Foreskin fibroblast (primary cell): ENCODE measurements at places on chromosomes 3 and 15.

- no peak for DNase-seq
These were observed 50.0 kb downstream of the ROPN1B start for GRCh38 chr3:126018995-126019394.

- no peak for DNase-seq
These were observed 13.7 kb downstream of the C3orf62 start for GRCh38 chr3:49263159-49263889.

DNA sequence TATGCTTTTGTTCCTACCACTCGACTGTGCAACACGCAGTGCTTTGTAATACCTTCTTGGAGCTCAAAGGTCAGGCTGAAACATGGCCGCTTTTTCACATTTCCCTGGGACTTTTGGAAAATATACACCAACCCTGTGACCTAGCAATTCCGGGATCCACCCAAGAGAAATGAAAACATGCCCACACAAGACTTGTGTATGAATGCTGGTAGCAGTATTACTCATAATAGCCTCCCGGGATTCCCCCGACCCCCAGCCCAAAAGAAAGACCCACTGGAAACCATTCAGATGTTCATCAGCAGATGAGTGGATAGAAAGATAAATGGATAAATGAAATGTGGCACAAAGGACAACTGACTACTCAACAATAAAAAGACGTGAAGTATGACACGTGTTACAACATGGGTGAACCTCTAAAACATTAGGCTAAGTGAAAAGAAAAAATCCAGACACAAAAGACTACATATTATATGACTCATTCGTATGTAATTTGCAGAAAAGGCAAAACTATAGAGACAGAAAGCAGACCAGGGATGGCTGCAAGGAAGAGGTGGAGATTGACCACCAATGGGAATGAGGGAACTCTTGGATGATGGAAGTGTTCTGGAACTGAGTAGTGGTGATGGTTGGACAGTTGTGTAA lies 104.1 kb downstream of the PGPEP1L start:
- peak; percentile 29 for DNase-seq

DNA sequence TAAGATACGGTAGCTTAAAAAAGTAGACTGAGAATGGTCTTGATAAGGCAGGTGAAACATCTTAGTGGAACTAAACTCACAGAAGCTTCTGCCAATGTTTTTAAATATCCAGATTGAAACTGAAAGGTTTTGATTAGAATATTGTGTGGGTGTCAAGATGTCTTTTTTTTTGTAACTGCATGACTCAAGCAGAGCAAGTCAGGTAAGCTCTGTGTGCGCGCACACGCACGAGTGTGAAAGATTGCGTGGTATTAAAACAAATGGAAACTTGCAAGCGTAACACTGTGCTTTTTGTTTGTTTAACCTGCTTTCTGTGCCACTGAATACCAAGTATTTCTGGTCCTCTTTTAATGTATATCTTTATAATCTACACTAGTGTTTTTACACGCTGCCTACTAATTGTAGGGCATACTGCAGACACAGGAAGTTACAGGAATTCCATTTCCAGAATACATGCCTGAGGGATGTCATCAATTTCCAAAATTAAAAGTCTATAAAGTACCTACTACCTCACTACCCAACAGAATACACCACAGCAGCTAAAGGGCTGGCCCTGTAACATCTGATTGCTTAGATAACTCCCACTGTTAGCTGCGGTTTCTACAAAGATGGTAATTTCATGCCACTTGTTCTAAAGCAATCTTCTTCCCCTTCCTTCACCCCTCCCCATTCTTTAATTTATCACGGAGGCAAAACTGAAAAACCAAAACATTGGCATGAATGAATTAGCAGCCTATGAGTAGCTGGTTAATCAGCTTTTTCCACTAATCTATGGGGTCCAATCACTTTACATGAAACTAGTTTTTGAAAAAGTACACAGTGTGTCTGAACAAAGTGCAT lies 472.8 kb downstream of the SHQ1 start:
- DNase-seq = no peak

DNA sequence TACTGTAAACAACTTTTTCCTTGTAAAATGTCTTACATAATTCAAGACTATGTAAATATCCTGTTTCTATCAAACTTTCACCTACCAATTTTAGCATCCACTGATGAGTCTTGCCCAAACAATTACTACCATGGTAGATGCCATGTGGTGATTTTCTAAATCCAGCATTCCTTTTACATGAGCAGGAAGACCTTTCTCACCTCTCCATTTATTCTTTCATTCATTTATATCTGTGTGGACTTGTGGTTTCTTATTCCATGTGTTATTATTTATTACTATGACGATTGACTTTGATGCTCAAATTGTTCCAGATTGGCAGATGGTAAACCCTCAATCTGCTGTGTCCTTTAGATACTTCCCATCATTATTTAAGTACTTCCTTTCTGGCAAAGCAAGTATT lies 62.4 kb downstream of the IFT57 start:
- DNase-seq = peak; percentile 71

- no peak for DNase-seq
These were observed 62.3 kb downstream of the SLC6A1 start for GRCh38 chr3:11054739-11055438.

- no peak for DNase-seq
These were observed 87.4 kb upstream of the CACNA2D3 start for GRCh38 chr3:54034971-54035370.

- DNase-seq = no peak
These were observed 53.6 kb downstream of the CLSTN2 start for GRCh38 chr3:139988472-139989156.

DNA sequence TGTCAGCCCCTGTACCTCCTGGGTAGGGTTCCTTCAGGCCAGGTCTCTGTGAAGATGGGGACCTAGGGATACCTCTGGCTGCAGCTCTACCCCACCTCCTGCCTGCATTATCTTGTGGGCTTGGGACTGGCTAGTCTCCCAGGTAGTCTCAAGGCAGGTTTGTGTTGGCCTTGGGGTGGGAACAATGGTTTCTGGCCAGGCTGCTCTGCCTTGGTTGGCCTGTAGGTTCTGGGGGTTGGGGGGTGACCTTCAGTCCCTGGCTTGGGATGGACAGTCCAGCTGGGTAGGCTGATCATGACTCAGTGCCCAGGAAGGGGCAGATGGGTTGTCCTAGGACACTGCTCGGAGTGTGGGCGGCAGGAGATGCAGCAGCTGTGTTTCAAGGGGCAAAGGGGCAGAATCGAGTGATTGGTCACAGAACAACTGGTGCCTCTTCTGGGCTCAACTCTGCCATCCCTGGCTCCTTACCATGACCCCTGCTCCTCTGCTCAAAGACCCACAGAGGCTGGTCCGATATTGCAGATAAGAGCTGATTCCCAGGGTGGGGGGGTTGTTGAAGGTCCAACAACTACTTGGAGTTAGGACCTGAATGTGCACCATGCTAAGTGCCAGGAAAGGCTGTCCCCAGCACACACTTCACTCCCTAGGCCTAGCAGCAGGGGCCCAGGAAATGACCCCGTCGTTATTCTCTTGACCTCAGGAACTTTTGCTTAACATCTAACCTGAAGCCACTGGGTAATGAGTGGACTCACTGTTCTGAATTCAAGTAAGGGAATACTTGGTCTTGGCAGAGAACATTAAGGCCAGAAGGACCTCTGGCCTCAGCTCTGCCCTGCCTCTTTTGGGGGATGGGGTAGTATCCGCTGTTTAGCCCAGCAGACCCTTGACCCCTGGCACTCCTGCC lies 18.1 kb upstream of the BSN start:
- peak; percentile 19 for DNase-seq

DNA sequence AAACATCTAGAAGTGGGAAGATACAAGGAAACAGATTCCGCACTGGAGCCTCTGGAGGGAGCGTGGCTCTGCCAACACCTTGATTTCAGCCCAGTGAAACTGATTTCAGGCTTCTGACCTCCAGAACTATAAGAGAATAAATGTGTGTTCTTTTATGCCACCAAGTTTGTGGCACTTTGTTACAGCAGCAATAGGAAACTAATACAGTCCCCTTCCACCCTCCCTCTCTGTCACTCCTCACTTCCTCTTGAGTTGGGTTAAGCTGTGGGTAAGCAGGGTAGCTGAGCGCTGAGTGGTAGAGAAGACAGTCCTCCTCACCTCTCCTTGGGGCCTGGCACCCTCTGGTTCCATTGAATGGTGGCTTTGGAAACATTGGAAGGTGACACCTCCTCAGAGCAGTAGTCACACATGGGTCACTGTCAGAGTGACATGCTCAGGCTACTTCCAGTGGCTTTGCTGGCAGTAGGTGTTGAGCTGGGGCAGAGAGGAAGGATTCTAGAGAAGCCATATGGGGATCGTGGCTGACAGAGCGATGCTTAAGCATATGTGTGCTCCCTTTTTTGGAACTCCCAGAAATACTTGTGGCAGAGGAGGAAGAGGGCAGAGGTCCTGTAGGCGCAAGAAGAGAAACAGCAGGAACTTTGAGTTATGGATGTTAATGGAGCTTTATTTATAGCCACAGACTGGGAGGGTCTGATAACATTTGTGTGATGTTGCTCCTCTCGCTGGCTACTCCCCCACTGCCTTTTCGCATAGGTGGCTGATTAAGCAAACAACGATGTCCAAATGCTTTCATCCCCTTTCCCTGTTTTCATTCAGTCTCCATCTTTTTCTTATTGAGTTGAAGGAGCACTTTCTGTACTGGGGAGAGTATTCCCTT lies 14.8 kb upstream of the HCN4 start:
- no peak for DNase-seq
